ENCODE measurements at places on chromosomes 16 and 17.

DNA sequence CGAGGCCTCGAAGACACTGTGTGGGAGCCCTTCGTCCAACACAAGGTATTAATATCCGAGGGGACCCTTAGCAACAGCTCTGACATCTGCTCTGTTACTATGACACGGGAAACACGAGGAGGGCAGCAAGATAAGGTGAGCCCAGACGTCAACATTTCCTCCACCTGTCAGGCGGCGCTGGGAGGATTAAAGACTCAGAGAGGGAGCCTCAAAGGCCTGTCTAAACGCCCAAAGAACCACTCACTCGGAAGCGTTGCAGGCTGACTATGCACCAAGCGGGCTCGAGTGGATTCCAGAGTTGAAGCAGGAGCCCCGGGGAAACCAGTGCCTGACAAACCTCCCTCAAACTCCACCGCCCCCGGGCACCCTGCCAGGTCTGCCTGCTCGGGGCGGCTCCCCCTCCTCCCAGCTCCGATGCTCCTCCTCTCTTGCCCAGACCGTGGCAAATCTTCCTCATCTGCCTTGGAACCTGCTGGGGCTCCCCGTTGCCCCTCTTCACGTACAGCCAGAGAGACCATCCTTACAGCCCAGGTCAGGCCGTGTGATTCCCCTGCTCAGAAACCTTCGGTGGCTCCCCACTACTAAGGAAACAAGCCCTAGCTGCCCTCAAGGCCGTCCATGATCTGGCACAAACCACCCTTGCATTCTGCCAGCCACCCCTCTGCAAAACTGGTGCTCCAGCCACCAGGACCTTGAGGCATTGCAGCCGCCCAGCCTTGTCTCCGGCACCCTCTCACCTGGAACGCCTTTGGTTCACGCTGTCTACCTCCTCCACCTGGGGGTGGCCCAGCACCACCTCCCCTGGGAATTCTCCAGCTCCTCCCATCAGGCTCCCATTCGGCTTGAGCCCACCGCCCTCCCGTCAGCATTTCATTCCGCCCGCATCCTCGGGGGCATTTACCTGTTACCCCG, 16.2 kb downstream of the RPH3AL start:
- DNase-seq: no peak

DNA sequence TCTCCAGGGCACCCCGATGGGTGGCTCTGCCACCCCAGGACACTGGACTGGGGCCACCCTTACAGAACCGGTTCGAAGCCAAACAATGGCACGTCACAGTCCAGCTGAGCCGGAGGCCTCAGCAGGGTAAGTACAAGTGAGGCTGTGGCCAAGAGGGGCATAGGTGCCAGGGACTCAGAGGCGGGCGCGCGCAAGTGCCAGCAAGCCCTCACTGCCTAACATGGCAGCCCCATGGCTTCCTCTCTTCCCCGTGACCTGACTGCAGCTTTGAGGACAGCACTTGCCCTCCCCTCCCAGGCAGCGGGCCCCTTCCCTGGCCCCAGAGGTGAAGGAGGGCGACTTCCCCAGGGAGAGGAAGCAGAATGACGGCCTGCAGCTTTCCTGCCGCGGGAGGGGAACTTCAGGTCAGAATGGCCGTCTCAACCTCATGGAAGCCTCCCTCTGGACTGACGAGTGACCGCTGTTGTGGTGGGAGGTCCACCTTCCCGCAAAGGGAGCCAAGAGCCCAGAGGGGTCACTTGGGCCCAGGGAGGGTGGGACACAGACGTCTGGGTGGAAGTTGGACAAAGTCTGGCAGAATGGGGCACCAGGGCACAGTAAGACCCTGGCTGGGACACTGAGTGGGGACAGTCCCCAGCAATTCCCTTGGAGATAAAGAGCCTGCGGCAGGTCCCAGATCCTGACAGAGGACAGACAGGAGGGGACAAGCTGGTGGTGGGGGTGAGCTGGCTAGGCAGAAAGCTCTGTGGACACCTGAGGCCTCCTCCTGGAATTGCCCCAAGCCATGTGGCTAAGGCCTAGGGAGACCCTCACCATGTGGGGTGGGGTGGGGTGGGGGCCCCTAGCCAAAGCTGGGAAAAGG, 52.1 kb upstream of the TOB1 start:
- no peak for DNase-seq

GRCh38 chr17:47850692-47851573, at the start of gene SP6:
TSS of gene SP6 (minus strand) at chr17:47851163. CDS start at chr17:47848429, 2,734 bp downstream.
- no peak for DNase-seq

DNA sequence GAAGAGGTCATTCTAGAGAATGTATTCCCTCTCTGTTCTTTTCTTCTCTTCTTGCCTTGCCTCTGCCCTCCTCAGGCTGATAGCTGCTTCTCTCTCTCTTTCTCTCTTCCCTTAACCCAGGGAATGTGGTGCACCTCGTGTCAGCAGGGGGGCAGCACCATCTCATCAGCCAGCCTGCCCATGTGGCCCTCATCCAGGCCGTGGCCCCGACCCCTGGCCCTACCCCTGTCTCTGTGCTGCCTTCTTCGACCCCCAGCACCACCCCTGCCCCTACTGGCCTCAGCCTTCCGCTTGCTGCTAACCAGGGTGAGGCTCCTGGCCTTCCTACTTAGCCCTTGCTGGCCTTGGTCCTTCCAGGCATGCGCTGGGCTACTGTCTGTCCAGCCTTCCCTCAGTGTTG, 23.5 kb downstream of the SRCAP start:
- no peak for DNase-seq

GRCh38 chr16:15966836-15967546, 17.6 kb downstream of the ABCC1 start:
- no peak for DNase-seq

GRCh38 chr17:31738488-31738887, 120.6 kb downstream of the COPRS start:
- no peak for DNase-seq

Data from Jurkat, Clone E6-1 (cell line).